ENCODE measurements at places on chromosomes 12 and 14.

DNA sequence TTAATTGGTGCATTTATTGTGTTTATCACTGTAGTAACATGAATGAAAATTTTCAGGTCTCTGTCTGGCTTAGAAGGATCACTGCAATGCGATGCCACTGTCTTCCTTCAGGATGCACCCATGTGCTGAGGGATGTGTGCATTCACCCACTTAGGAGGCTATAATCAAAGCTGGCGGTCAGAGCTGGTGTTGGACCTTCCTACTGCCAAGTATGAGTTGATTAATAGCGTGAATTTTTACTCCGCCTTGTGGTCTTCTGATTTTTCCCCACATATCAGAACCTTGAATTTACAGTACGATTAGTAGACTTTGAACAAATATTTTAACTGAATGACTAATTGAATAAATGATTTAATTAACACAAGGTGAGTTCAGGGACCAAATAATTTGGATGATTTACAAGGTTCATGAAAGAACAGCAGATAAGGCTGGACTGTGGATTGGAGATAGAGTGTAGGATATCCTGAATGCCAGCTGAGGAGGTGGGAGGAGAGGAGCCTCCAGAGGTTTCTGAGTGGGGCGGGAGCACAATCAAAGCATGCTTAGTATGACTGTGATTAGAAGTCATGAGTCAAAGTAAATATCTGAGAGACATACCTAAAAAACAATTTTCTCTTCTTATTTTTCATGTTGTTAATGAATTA, 50.1 kb downstream of the RERG start:
- DNase-seq: no peak

DNA sequence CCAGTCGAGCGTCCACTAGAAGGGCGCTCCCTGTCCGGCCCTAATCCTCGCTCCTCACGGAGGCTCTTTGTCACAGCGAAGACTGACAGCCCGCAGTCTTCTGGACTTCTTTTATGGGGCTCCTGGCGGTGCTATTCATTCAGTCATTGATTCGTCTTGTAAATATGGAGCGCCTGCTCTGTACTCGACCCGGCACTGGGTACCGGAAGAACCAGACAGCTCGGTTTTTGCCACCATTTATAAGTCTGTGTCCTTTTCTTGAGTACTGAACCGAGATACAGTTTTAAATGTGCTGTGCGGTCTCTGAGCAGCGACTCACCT, 570 bp downstream of the DMAC2L start:
- no peak for DNase-seq

DNA sequence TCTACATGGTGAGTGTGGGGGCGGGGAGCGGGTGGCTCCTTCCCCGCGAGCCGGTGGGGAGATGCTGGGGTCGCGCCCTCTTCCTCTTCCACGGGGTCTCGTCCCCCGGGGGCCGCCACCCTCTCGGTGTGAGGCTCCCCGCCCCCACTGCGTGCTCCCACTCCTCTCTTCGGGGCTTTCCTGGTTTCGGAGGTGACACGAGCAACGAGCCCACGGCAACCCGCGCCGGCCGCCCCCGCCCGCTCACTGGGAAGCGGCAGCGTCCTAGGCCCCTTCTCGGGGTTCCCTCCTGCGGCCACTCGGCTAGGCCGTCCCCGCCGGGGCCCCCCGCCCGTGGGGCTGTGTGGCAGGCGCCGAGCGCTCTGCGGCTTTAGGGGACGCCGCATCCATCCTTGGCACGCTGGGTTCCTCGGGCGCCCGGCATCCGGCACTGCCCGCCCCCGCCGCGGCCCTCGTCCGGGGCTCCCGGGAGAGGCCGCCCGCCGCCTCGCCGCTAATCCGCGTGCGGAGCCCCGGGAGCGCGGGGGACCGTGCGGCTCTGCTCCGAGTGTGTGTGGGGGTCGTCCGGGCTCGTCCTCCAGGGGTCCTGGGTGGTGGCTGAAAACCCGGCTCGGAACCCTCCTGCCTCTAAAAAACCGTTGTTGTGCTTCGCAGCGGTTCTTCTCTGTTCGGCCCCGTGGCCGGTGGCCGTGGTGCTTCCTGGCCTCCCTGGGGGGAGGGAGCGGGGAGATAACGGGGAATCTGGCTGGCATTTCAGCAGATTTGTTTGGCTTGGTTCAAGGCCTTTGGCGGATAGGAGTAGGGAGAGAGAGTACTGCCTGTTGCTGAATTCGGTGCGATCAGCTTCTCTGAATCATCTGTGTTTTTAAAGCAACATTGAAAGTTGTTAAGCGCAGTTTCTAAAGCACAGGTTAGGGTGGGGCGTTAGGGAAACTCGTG, 1.0 kb downstream of the PCNX1 start:
- no peak for DNase-seq

DNA sequence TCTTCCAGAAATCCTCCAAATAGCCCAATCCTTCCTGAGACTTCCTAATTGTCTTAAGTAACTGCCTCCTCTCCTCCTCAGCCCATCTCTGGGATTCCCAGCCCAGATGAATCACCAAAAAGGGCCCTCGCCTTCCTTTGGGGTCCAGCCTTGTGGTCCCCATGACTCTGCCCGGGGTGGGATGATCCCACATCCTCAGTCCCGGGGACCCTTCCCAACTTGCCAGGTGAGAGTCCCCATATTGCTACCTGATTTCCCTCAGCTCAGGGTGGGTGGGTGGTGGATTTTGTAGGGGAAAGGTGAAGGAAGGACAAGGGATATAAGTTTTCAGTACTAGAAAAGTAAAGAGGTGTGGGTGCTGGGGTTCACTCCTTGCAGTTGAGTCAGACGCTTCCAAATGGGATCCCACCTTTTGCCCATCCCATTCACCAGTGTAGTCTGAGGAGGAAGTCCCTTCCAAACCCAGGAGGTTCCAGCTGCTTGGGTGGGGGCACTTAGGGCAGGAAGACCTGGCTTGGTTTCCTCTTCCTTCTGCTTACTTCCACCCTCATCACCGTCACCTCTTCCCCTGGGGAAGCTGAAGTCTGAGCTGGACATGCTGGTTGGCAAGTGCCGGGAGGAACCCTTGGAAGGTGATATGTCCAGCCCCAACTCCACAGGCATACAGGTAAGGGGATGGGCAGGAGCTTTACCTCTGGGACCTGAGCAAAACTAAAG, 5.6 kb downstream of the GLI1 start:
- no peak for DNase-seq

- no peak for DNase-seq
These were observed 267.7 kb downstream of the KCNH5 start for GRCh38 chr14:62777510-62777909.

DNA sequence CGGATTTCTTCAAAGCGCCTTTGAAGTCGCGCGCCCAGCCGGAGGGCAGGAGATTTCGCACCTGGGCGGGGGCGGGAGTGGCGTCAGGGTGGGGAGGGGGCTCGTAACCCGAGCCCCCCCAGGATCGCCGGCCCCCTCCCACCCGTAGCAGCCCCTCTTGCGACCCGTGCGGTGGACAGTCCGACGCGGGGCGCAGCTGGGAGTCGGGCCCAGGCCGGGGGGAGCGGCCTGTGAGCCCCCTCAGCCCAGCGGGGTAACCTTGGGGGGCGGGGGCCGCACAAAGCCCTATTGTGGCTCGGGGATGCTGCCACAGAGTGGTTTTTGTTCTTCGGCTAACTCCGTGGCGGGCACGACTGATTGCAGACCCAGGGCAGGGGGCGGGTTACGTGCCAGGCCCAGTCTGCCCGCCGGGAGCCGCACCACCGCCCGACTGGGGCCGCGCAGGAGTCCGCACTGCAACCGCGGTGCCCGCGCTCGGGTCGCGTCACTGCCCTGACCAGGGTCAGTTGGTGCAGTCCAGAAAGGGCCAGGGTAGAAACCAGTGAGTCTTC, 4.2 kb upstream of the AAAS start:
- no peak for DNase-seq

DNA sequence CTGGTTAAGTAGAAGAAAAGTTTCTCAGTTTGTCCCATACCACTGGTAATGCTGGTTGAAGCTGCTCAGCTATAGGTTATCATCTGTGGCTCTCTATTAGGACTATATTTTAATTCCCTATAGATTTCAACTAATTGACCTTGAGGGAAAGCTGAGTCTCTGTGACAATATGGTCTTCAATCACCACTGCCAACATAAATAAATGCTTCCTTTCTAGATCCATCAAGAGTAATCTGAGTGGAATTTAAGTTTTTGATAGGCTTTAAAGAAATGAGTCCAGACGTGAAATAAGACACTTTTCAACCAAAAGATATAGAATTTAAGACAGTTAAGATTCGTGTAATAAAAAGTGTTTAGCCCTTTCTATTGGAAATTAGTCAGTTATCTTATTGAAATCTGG, 63.5 kb upstream of the MYF6 start:
- DNase-seq: no peak
